ENCODE measurements at places on chromosomes 11 and 22.
A peak's percentile ranks its signal among the peaks of the same experiment; 100 is the strongest.

DNA sequence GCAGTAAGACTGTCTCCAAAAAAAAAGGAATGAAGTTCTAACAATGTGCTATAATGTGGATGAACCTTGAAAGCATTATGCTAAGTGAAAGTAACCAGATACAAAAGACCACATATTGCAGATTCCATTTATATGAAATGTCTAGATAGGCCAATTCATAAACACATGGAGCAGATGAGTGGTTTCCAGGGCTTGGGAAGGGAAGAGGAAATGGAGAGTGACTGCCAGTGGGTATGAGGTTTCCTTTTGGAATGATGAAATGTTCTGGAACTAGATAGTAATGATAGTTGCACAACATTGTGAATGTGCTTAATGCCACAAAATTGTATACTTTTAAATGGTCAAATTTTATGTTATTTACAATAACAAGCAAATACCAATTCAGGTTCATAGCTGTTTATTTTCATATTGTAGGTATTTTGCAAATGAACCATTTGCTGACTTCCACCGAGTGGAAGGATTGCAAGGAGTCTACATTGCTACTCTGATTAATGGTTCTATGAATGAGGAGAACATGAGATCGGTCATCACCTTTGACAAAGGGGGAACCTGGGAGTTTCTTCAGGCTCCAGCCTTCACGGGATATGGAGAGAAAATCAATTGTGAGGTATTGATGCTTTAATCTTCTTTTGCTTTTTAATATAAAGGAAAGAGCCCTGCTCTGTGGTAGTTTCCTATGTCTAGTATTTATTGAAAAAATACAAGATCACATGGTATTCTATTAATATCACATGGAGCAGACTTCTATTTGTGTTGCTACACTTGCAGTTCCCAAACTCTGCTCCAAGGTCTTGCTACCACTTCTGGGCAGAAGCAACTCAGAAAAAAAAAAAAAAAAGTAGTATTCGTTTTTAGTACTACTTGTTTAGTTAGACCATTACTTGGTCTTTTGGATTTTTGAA lies 67.7 kb upstream of the SORL1-AS1 start:
- no peak for DNase-seq

- no peak for DNase-seq
These were observed 103.3 kb upstream of the PARVA start for GRCh38 chr11:12274056-12274455.

DNA sequence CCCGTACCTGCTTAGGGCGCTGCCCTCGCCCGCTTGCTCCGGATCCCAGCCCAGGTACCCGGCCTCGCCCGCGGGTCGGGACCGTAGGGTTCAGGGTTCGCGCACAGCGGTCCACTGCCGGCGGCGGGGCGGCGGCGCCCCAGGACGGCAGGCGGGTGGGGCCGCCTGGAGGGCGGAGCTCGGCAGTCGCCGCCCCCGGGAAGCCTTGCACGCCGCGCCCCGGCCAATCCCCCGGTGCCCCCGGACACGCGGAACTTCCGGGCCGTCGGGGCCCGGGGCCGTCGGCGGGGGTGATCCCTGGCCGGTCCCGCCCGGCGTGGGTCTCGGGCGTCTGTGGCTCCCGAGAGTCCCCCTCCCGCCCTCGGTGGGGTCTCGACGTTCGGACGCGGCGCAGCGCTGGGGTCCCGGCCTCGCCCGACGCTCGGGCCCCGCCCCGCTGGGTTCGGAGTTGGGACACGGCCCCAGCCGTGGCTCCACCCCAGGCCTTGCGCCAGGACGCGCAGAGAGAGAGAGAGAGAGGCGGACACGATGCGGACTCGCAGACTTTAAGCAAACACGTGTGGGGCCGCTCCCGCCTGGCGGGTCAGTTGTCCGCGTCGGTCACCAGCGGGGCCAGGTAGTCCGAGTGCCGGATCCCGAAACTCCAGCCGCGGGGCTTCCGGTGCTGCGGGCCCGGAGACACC lies at the start of gene TYMP:
TSS of gene TYMP (minus strand) at position 116 of the 683 bp plus-strand sequence. CDS start 303 bp downstream, outside the sequence.
- peak; percentile 61 for DNase-seq

GRCh38 chr11:57896361-57897145 lies 127.1 kb upstream of the OR9Q1 start:
- no peak for DNase-seq

DNA sequence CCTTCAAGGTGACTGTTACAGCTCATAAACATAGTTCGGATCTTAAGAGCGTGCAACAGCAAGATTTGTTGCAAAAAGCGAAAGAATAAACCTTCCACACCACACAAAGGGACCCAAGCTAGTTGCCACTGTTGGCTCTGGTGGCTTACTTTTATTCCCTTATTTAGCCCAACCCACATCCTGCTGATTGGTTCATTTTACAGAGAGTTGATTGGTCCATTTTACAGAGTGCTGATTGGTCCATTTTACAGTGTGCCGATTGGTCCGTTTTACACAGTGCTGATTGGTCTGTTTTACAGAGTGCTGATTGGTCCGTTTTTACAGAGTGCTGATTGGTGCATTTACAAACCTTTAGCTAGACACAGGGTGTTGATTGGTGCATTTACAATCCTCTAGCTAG lies 776.9 kb upstream of the CNTN5 start:
- no peak for DNase-seq

DNA sequence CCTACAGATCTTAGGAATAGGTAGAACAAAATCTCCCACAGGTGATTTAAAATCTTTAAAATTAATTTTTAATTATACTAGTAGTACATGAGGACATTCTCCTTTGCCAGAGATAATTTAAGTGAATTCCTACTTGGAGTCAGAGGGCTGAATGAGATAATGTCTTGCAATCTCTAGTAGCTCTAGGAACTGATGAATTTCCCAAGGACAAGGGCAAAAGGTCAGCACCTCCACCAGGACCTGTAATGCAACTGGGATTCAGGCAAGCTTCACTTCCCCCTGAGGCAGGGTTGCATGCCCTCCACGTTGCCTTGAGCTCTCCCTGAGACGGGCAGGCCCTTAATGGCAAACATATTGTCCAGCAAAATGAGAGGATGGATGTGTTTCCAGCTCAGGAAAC lies 330.3 kb upstream of the PITPNB start:
- no peak for DNase-seq

GRCh38 chr11:199782-200181 lies 6.9 kb downstream of the SCGB1C1 start:
- no peak for DNase-seq

DNA sequence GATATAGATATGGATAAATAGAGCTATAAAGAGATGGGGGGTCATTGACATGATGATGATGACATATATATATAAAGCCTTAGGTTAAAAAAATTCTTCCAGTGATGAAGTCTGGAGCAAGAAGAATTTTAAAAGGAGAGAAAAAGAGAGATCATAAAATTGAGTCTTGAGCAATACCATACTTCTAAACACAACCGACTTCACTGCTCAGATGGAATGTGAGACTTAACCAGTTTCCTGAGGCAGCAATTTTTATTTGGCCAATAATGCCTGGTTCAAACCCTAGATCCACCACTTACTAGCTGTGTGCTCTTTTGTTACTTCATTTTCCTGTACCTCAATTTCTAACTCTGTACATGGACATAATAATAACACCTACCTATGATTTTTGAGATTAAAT lies 229.5 kb downstream of the TTC28 start:
- DNase-seq: no peak

- DNase-seq: peak; percentile 17
These were observed at the start of gene MYEOV for GRCh38 chr11:69293819-69294505. Gene MYEOV (plus strand): TSS chr11:69294155. CDS start chr11:69295355, 1,200 bp downstream.

GRCh38 chr11:9438611-9439010 lies 22.2 kb upstream of the ZNF143 start:
- DNase-seq: no peak

DNA sequence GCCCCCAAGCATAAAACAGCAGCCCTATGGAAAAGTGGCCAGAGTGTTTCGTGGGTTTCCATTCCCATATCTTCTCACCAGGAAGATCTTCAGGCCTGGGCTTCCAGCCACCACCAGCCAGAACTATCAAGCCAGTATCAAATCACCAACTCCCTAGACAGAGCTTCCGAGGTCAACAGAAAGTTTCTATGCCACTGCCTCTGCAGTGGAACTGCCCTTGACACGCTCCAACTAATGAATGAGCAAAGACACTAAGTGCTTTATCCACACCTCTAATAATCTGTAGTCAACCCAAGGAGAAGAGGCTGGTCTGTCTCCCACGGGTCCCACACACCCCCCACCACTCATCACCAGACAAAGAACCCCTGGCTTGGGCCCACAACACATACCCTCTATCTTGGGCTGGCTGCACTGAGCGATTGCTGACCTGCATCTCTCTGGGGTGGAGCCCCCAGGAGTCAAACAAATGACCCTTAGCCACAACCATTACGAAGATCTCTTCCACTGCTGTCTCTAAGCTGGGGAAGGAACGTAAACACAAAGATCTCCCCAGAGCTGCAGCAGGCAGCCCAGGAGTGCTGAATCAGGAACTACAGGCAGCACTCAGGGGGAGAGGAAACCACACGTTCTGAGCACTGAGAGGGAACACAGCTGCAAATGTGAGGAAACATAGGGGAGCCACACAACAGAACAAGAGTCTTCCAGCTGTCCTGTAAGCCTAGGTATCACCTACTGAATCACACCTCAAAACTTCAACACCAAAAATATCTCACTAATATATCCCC lies 9.7 kb downstream of the OR5AN1 start:
- DNase-seq: no peak

- no peak for DNase-seq
These were observed 10.9 kb upstream of the MFNG start for GRCh38 chr22:37497062-37497599.

- DNase-seq: no peak
These were observed 43.7 kb downstream of the KREMEN1 start for GRCh38 chr22:29116397-29117123.

DNA sequence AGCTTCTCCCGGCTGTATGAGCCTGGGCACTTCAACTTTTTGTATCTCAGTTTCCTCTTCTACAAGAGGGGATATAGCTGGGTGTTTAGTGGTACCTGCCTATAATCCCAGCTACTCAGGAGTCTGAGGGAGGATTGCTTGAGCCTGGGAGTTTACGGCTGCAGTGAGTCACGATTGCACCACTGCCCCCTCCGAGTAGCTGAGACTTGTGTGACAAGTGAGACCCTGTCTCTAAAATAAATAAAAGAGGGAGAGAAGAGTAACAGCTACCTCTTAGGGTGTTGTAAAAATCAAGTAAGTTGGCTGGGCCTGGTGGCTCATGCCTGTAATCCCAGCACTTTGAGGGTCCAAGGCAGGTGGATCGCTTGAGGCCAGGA lies 10.0 kb upstream of the CATSPER1 start:
- no peak for DNase-seq

GRCh38 chr22:44200451-44200850 lies 19.7 kb downstream of the PARVG start:
- DNase-seq: no peak

- DNase-seq: no peak
These were observed 370 bp downstream of the DDX25 start for GRCh38 chr11:125904678-125905077.

DNA sequence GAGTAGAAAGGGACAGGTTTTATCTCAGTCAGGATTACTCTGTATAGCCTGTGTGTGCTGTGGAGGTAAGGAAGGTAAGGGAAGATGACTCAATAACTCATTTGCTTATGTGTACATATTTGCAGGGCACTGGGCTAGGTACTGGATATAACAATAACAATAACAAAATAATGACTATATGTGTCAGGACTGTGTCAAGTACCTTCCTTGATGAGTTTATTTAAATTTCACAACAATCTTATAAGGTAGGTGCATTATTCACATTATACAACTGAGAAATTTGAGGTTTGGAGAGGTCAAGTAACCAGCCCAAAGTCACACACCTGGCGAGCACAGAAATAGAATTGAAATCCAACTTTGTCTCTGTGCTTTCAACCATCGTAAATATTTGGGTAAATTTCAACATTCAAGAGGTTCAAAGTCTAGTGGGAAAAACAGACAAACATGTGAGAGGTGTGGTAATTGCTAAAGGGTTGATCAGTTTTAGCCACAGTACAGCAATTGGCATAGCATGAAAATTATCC lies 131.8 kb downstream of the APIP start:
- no peak for DNase-seq

DNA sequence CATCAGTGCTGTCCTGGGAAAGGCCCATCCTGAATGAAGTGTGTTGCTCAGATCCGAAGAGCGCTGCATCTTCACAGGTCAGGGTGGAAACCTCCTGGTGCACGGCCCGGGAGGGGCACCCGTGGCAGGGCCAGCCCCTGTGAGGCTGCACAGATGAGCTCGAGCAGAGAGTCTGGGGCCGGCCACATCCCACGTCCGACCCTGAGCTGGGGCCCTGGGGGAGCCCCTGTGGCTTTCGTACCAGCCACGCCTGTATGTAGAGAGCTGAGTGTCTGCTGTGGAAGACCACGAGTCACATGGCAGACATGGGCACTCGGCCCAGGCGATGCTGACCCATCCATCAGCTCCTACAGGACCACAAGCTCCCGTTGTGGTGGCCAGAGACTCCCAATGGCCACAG lies 24.9 kb upstream of the SEPTIN5 start:
- no peak for DNase-seq

- no peak for DNase-seq
These were observed at the start of gene TNNI2 for GRCh38 chr11:1838426-1839144. Gene TNNI2 (plus strand): TSS chr11:1838981. CDS start chr11:1839697, 716 bp downstream.

GRCh38 chr22:37220543-37220981 lies 8.3 kb upstream of the SSTR3 start:
- no peak for DNase-seq

DNA sequence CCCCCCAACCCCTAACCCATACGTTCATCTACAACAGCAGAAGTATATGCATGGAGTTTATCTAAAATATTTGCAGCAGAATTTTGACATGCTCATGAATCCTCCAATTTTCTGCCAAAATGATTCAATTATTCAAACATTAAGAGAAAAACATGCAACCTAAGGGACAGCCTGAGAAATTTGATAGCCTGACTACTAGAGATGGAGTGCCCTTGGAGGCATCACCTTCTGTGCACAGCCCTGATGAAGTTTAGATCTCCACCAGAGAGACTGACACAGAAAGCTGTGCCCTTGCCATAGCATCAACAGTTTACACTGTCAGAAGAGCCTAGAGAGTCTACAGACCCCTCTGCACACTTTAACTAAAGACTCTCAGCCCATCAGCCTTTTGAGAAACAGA lies 217.7 kb downstream of the LUZP2 start:
- no peak for DNase-seq

DNA sequence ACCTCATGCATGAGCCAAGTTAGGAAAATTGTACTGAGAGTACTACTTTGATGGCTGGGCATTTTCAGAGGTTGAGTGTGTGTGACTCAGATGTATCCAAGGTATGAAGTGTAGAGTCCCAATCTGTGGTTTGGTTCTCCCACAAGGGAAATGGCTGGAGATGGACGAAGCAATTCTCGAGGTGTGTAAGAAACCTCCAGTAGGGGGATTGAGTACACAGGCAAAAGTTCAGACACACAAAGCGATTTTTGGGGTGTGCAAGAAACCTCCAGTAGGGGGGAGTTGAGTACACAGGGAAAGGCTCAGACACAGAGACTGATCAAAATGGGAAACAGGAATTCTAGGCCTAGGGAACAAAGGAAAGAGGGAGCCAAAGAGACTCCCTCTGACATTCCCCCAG lies 1536.3 kb downstream of the FAM181B start:
- DNase-seq: no peak

DNA sequence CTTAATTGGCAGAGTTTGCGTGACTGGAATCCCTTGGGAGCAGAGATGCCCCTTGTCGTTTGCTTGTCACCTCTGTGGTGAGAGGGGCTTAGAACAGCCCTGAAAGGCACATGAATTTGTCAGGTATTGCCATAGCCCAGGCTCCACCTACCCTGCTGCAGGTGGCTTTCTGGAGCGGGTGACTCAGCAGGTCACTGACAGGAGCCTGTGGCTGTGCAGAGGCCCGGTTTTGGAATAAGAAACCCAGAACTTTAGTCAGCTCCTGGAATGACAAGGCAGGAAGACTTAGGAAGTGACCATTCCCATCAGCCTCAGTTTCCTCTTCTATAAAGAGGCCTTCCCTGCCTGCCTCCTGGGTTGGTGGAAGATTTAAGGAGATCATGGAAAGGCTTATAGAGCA lies 539.7 kb downstream of the INSC start:
- DNase-seq: no peak
